Hepatocyte (in vitro differentiated cells): ENCODE measurements at places on chromosomes 3 and 15. TPM values are rescaled to one million over a fixed set of nuclear protein-coding genes. Genes with fewer than 3 reads are reported as not detected.
A peak's percentile ranks its signal among the peaks of the same experiment; 100 is the strongest.

GRCh38 chr3:50294492-50295403, 2.5 kb upstream of the IFRD2 start:
- H3K27me3 ChIP-seq = no peaks in the 10 kb centered on the region
- H3K36me3 ChIP-seq = no peaks in the 10 kb centered on the region

GRCh38 chr3:98655666-98656065, 62.3 kb upstream of the CPOX start:
- no peaks in the 10 kb centered on the region for H3K36me3 ChIP-seq
- H3K27me3 ChIP-seq = peaks cover 4% of the 10 kb centered on the region
- DNase-seq = no peak
- no peak overlapping the region for H3K4me3 ChIP-seq
- H3K27ac ChIP-seq = no peak overlapping the region
- H3K4me1 ChIP-seq = no peaks in the 10 kb centered on the region

DNA sequence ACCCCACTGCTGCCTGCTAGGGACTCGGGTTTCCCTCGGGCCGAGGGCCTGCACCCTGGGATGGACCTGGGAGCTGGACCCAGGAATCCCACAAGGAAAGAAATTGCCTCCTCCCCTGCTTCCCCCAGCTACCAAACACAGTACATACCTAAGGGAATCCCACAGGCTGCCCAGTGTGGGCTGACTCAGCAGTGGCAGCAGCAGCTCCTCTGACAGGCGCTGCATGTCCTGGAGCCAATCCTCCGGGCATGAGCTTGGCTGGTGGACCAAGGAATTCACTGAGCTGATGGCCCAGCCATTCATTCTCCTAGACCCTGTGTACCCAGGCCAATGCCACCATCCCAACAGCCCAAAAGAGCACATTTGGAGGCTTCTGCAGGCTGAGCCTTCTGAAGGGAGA, 9.5 kb upstream of the LTK start:
- no peaks in the 10 kb centered on the region for H3K36me3 ChIP-seq
- H3K4me1 ChIP-seq = no peaks in the 10 kb centered on the region
- no peak for DNase-seq
- no peaks in the 10 kb centered on the region for H3K27me3 ChIP-seq
- H3K4me3 ChIP-seq = no peak overlapping the region

NTRK3 gene
- 3.6 and 4.9 TPM in 2 replicates for total RNA-seq

- no peaks in the 10 kb centered on the region for H3K36me3 ChIP-seq
- no peak for DNase-seq
- H3K27ac ChIP-seq = no peak overlapping the region
- H3K4me3 ChIP-seq = no peak overlapping the region
These were observed 149.9 kb downstream of the NEK10 start for GRCh38 chr3:27219127-27219845.

ENTPD3 gene
- total RNA-seq = 1.7 and 2.2 TPM in 2 replicates

GRCh38 chr3:42419563-42419962, 9.2 kb upstream of the LYZL4 start:
- no peaks in the 10 kb centered on the region for H3K36me3 ChIP-seq
- H3K4me3 ChIP-seq = no peak overlapping the region
- H3K27me3 ChIP-seq = peaks cover 11% of the 10 kb centered on the region
- no peak for DNase-seq
- peaks cover 4% of the 10 kb centered on the region for H3K4me1 ChIP-seq

- no peak overlapping the region for H3K27ac ChIP-seq
- DNase-seq = no peak
- H3K27me3 ChIP-seq = no peaks in the 10 kb centered on the region
- no peaks in the 10 kb centered on the region for H3K36me3 ChIP-seq
- H3K4me3 ChIP-seq = no peak overlapping the region
- no peaks in the 10 kb centered on the region for H3K4me1 ChIP-seq
These were observed 312.0 kb downstream of the EPHB1 start for GRCh38 chr3:135107043-135107442.

GRCh38 chr3:45657853-45658252, 31.3 kb upstream of the SACM1L start:
- H3K36me3 ChIP-seq = no peaks in the 10 kb centered on the region
- DNase-seq = no peak
- H3K27me3 ChIP-seq = no peaks in the 10 kb centered on the region

DNA sequence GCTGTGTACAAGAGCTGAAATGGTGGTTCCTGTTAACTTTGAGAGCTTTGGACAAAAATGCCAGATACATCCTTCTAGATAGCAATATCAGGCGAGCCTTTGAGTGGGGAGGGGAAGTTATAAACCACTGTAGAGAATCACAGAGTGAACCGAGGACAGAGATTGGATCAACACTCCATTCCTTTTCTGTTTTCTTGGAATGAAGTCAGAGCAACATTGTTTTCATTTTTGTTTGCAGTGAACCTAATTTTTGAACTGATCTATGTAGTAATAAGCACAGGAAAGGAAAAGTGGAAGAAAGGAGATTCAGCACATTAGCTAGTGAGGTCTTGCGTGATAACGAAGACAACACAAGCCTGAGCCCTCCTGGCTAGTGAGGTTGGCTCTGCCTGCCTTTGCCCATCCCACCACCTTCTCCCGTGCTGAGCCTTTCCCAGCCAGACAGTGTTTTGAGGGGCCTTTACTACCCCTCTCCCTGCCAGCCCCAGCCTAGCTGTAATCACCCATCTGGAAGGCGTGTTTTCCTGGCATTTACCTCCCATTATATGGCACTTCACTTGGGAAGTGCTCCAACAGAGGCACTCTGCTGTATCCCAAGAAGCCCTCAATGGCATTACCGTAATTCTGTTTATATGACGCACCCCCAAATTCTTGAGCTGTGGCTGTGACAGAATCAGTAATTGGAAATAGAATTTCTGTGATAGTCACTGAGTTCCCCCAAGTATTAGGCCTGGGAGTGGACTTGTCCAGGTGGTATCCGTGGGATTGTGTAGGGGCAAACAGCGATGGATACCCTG, 129.8 kb downstream of the CACNA1D start:
- peaks cover 10% of the 10 kb centered on the region for H3K4me1 ChIP-seq
- H3K36me3 ChIP-seq = no peaks in the 10 kb centered on the region
- no peak overlapping the region for H3K27ac ChIP-seq
- H3K4me3 ChIP-seq = no peak overlapping the region

PAQR5 gene
- total RNA-seq = 2.1 and 2.6 TPM in 2 replicates

CCDC13 gene
- 0.63 TPM in 1 of 2 replicates, not detected in the other for total RNA-seq

TMEM212 gene
- not detected in 2 replicates for total RNA-seq

- H3K36me3 ChIP-seq = no peaks in the 10 kb centered on the region
- DNase-seq = no peak
- H3K4me3 ChIP-seq = no peak overlapping the region
- peak overlapping the region; percentile 56 for H3K27ac ChIP-seq
These were observed 3.0 kb downstream of the IDH2 start for GRCh38 chr15:90099072-90099867.

NPAP1 gene
- total RNA-seq = 0.87 and 1.2 TPM in 2 replicates

DNA sequence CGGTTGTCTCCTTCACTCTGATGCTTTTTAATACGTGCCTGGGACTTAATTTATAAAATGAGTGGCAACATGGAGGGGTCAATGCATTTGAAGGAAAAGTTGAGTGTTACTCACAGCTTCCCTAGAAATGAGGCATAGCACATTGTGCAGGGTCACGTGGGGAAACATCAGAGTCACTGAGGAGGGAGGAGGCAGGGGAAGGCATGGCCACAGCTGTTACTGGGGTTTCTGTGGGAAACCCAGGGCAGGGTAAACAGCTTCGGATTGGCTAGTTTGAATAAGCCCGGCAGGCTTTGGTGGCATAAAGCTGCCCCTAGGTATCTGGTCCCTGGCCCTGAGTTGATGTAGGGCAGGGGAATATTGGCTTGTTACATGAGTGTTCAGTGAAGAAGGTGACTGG, 98.9 kb upstream of the ST8SIA2 start:
- no peaks in the 10 kb centered on the region for H3K4me1 ChIP-seq
- no peak for DNase-seq

GRCh38 chr3:78734048-78734637, 1033.7 kb downstream of the ROBO1 start:
- H3K4me3 ChIP-seq = no peak overlapping the region
- no peaks in the 10 kb centered on the region for H3K4me1 ChIP-seq
- no peak for DNase-seq
- H3K27me3 ChIP-seq = no peaks in the 10 kb centered on the region
- H3K27ac ChIP-seq = no peak overlapping the region

GRCh38 chr3:111662907-111663306, 67.8 kb upstream of the ZBED2 start:
- H3K27ac ChIP-seq = no peak overlapping the region
- H3K4me3 ChIP-seq = no peak overlapping the region
- no peaks in the 10 kb centered on the region for H3K4me1 ChIP-seq
- H3K36me3 ChIP-seq = no peaks in the 10 kb centered on the region

EDEM1 gene
- 39.2 and 58.3 TPM in 2 replicates for total RNA-seq

IQCF5 gene
- total RNA-seq = not detected in 2 replicates

AADAC gene
- 88.5 and 94.0 TPM in 2 replicates for total RNA-seq

- DNase-seq = peak; percentile 23
- H3K4me3 ChIP-seq = no peak overlapping the region
- no peaks in the 10 kb centered on the region for H3K27me3 ChIP-seq
These were observed 290.0 kb downstream of the TLE3 start for GRCh38 chr15:69807721-69808120.

GNAT1 gene
- total RNA-seq = not detected in 2 replicates

GRCh38 chr3:11622586-11623550, 20.8 kb downstream of the VGLL4 start:
- H3K27ac ChIP-seq = peak overlapping the region; percentile 55
- peaks cover 54% of the 10 kb centered on the region for H3K4me1 ChIP-seq
- H3K27me3 ChIP-seq = no peaks in the 10 kb centered on the region
- no peak for DNase-seq
- no peak overlapping the region for H3K4me3 ChIP-seq

- no peak for DNase-seq
- no peaks in the 10 kb centered on the region for H3K27me3 ChIP-seq
- H3K4me1 ChIP-seq = peaks cover 4% of the 10 kb centered on the region
- no peaks in the 10 kb centered on the region for H3K36me3 ChIP-seq
- no peak overlapping the region for H3K27ac ChIP-seq
These were observed 103.4 kb downstream of the SLC49A4 start for GRCh38 chr3:122898298-122898697.

ZNF609 gene
- total RNA-seq = 21.3 and 23.0 TPM in 2 replicates

DNA sequence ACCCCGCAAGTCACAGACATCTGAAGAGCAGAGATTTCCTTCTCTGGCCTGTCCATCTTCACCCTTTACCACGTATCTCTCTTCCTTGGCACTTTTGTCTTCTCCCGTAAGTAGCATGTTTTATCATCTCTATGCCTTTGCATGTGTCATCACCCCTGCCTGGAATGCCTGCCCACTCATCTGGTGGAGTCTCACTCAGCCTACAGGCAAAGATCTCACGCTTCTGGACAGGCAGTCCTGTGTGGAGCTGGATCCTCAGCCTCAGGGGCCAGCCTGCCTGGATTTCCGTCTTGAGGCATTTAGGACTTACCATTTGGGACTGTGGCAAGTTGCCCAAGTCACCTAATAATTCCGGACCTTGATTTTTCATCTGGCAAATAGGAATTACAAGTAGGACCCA, 114.3 kb upstream of the CACNA2D3 start:
- H3K4me1 ChIP-seq = no peaks in the 10 kb centered on the region
- no peak overlapping the region for H3K27ac ChIP-seq
- peak; percentile 11 for DNase-seq
- H3K4me3 ChIP-seq = no peak overlapping the region

GRCh38 chr3:117919621-117920020, 1115.0 kb downstream of the IGSF11 start:
- DNase-seq = no peak
- no peak overlapping the region for H3K27ac ChIP-seq
- no peaks in the 10 kb centered on the region for H3K4me1 ChIP-seq
- no peak overlapping the region for H3K4me3 ChIP-seq
- no peaks in the 10 kb centered on the region for H3K27me3 ChIP-seq

- H3K27ac ChIP-seq = no peak overlapping the region
- H3K27me3 ChIP-seq = no peaks in the 10 kb centered on the region
These were observed 45.8 kb upstream of the LRRN1 start for GRCh38 chr3:3753416-3753815.

DNA sequence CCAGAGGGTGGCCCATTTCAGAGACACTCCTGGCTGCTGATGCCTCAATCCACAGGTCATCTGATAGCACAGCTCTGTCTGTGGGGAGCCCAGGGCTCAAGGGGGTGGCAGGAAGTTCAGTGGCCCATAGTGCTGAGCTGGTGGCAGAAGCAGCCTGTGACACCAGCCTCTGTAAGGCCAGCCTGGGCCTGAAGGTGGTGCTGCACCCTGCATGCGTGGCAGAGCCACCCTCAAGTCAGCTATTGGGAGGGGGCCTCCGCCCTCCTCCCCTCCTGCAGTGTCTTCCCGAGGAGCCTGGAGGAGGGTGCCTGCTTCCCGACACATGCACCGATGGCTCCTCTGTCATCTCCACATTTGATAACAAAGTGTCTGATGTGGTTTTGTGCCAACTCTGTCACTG, 3.0 kb downstream of the PLA1A start:
- peaks cover 16% of the 10 kb centered on the region for H3K4me1 ChIP-seq
- no peaks in the 10 kb centered on the region for H3K27me3 ChIP-seq
- no peak for DNase-seq
- H3K4me3 ChIP-seq = no peak overlapping the region
- H3K36me3 ChIP-seq = no peaks in the 10 kb centered on the region
- no peak overlapping the region for H3K27ac ChIP-seq

- H3K27me3 ChIP-seq = peaks cover 4% of the 10 kb centered on the region
- peak overlapping the region; percentile 84 for H3K4me3 ChIP-seq
- H3K4me1 ChIP-seq = peaks cover 24% of the 10 kb centered on the region
- no peaks in the 10 kb centered on the region for H3K36me3 ChIP-seq
- H3K27ac ChIP-seq = peak overlapping the region; percentile 78
These were observed 539 bp upstream of the MGLL start for GRCh38 chr3:127822682-127823425.

DNA sequence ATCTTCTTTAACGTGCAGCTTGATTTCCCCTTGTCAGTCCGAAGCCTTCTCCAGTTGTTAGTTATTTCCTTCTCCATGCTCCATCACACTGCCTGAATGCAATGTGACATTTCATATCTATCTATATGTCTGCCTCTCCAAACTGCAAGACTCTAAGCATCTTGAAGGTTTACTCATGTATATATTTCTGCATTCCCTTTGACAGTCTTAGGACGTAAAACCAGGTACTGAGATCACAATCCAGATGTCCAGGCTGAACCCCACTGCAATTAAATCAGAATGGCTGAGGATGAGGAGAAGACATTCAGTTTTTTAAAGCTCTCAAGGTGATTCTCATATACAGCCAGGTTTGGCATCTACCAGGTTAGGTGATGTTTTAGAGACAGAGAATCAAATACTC, 6.1 kb upstream of the SATB1 start:
- H3K27ac ChIP-seq = no peak overlapping the region
- no peaks in the 10 kb centered on the region for H3K4me1 ChIP-seq
- H3K27me3 ChIP-seq = no peaks in the 10 kb centered on the region
- no peaks in the 10 kb centered on the region for H3K36me3 ChIP-seq
- H3K4me3 ChIP-seq = no peak overlapping the region
